ENCODE measurements at places on chromosomes 12 and 14. TPM values are rescaled to one million over a fixed set of nuclear protein-coding genes. Genes with fewer than 3 reads are reported as not detected.

DNA sequence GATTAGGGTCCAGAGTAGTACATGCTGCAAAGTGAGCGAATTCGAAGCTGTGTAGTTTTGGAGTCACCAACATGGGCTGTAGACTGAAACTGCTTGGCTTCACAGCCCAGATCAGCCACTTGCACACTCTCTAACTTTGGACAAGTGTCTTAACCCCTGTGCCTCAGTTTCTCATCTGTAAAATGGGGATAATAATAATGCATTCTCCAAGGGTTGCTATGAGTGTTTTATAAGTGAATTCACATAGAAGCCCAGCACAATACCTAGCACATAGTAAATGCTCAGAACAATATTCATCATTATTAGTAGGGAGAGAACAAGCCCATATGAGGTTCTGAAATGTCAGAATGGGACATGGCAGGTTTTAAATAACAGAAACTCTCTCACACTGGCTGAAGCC is 10.4 kb downstream of the WSCD2 start:
- DNase-seq, result no peak

DHRS2 gene
- total RNA-seq, result 1.1 TPM

DNA sequence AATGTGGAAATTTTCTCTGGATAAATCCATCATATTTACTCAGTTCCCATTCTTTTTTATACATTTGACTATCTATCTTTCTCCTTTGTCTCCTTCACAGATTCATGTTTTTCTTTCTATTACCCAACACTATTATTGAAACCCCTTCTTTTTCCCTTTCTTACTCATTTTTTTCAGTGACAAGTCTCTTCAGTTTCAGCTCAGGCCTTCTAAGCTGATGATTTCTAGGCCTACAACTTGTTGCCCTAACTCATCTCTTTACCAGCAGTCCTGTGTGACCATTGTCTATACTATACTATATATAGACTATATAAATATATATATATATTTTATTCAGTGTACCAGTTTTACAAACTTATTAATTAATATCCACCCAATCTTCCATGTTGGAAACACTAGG is 31.8 kb downstream of the SLC16A7 start:
- DNase-seq, result no peak

DNA sequence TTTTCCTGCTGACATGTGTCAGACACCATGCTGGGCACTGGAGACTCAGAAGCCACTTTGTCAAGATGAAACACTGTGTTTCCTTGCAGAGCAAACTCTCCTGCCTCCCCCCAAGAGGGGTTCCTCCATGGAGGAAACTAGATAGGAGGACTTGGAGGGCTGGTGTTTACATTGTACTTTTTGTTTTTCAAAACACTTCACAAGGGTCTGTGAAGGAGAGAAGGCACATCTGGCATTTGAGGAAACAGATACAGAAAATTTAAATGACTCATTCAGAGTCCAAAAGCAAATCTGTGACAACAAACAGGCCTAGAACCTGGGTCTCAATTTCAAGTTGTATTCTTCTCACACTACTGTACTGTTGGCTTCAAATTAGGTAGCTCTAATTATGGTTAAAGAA is 6.7 kb upstream of the CDKL1 start:
- no peak for DNase-seq

DNA sequence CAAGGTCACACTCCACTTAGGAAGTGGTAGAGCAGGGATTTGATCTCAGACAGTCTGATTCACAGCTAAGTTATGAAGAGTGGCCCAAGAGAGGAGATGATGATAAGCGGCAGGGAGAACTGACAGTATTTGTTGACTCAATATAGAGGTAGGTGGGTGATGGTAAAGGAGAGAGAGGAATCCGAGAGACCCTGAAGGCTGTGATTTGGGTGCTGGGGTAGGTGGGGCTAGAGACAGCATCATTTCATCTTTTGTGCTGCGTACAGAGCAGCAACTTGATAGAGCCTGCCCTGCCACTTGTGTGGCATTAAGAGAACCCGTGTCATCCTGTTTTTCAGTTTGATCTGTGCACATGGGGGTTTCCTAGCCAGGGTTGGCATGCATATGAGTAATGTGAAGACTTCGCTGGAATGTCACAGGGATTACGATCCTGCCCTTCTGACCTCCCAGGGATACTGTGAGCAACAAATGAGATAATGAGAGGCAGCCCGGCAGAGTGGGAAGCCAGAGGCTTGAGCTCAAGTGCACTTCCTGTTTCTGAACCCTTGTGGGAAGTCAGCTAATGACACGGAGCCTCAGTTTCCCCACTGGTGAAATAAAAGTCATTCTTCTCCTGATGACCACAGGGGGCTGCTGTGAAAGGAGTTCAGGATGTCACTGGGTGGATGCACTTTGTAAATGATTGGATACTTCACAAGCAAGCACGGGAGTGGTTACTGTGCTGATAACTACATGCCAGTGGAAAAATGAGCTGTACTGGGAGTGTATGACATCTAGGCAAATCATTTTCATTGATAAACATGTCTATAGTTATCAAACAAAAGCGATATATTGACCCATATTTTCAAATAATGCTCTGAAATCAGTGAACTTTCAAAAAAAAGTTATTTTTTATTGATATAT is 59.5 kb upstream of the IGF1 start:
- peak; percentile 24 for DNase-seq

BRMS1L gene
- 5.6 TPM for total RNA-seq

- DNase-seq, result no peak
Measured at GRCh38 chr12:127991485-127991884, 275.5 kb upstream of the TMEM132C start.
